ENCODE measurements at places on chromosomes 12 and 14.

GRCh38 chr14:61438860-61439765 is 117.7 kb downstream of the PRKCH start:
- no peak for DNase-seq

- DNase-seq, result no peak
These were observed 231.4 kb upstream of the DDHD1 start for GRCh38 chr14:53384536-53384935.

- DNase-seq, result no peak
These were observed 27.9 kb upstream of the PSMC1 start for GRCh38 chr14:90228478-90228877.

- DNase-seq, result no peak
These were observed 3.6 kb upstream of the NINJ2 start for GRCh38 chr12:666766-667308.

GRCh38 chr12:107523775-107524535 is 161.6 kb upstream of the PWP1 start:
- no peak for DNase-seq

DNA sequence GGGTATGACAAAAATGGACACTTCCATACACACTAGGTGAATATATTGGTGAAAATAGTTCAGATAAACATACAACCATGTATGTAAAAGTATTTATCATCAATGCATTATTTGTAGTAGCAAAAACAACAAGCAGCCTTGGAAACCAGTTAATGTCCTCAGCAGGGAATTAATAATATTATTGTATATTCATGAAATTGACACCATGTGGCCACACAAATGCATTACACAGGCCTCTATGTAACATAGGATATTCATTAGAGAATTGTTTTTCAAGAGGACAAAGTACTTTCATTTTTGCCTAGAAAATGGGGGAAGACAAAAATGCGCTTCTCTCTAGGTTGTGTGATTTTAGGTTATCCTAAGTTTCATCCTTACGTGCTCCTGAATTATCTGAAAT is 24.3 kb downstream of the SPRING1 start:
- DNase-seq, result no peak

GRCh38 chr12:28537474-28537873 is 347.2 kb downstream of the CCDC91 start:
- DNase-seq, result no peak

- DNase-seq, result no peak
These were observed 13.2 kb downstream of the GNS start for GRCh38 chr12:64745980-64746379.

GRCh38 chr12:6112004-6112403 is 12.5 kb downstream of the VWF start:
- no peak for DNase-seq

DNA sequence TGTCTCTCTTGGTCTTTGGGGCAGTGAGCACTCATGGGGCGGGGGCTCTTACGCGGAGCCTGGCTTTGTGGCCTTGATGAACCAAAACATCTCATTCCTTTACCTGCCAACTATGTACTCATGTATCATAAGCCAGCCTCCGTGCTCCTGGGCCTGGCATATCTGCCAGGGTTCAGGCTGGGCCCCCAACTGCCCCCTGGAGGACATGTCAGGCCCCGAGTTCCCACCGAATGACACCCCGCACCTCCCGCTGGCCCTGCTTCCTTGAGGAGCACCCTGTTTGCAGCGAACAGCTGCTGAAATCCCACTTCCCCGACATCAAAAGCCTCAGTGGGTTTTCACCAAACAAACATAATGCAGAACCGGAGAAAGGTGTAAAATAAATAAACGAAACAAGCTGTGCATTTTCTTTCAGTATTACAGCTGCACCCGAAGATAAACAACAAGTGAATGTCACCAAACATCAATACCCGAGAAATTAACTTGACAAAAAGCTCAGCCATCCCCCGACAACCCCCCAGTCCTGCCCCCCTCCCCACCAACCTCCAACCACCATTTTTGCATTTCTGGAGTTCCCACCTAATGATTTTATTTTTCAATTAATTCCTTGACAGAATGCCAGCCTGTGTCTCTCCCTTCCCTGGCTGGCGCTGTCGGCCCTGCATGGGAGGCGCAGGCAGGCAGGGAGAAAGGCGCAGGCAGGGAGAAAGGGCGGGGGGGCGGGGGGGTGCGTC is 139.2 kb downstream of the RBM19 start:
- DNase-seq, result no peak

DNA sequence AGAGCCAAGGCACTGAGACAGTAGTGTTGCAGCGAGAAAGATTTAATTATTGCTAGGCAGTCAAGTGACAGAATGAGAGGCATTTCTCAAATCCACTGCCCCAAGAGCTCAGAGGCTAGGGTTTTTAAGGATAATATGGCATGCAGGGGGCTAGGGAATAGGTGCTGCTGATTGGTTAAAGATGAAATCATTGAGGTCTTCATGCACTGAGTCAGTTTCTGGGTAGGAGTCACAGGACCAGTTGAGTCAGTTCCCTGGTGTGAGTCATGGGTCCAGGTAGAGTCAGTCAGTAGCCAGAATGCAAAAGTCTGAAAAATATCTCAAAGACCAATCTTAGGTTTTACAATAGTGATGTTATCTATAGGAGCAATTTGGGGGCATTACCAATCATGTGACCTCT is 323.8 kb downstream of the RGS6 start:
- no peak for DNase-seq

Data from stimulated activated CD4-positive, alpha-beta T cell treated with anti-CD3 and anti-CD28 coated beads, Interleukin-1b, Interleukin-23, amount 100 ng/mL, for 1 hour (primary cell).